ENCODE measurements at places on chromosomes 3 and 15. TPM values are rescaled to one million over a fixed set of nuclear protein-coding genes. Genes with fewer than 3 reads are reported as not detected.

The ARHGAP11A gene
- 4.7 TPM for total RNA-seq

The TNFAIP8L3 gene
- total RNA-seq = not detected

The LRRC49 gene
- 0.39 TPM for total RNA-seq

The CKMT1B gene
- total RNA-seq = not detected

The PPARG gene
- total RNA-seq = 0.75 TPM

The AMT gene
- total RNA-seq = 10.5 TPM

The UQCC5 gene
- total RNA-seq = 2.8 TPM

The GPR176 gene
- total RNA-seq = not detected

The THSD4 gene
- not detected for total RNA-seq

The NOX5 gene
- not detected for total RNA-seq

The OIP5 gene
- 0.20 TPM for total RNA-seq

The GALNT15 gene
- total RNA-seq = not detected

The DUOX1 gene
- 0.17 TPM for total RNA-seq

The CD96 gene
- 194 TPM for total RNA-seq

The CELF6 gene
- 2.4 TPM for total RNA-seq

The NOP10 gene
- 44.8 TPM for total RNA-seq

The PPP2R3A gene
- 0.14 TPM for total RNA-seq

The TMEM212 gene
- not detected for total RNA-seq

The ITIH1 gene
- not detected for total RNA-seq

The INKA1 gene
- 0.85 TPM for total RNA-seq

The FAM43A gene
- total RNA-seq = 2.4 TPM

The PLSCR1 gene
- total RNA-seq = 8.2 TPM

The ACKR4 gene
- 0.17 TPM for total RNA-seq

All from CD4-positive, alpha-beta T cell (primary cell).